OCI-LY7 (cell line): ENCODE measurements at places on chromosomes 3 and 15.
A peak's percentile ranks its signal among the peaks of the same experiment; 100 is the strongest.

DNA sequence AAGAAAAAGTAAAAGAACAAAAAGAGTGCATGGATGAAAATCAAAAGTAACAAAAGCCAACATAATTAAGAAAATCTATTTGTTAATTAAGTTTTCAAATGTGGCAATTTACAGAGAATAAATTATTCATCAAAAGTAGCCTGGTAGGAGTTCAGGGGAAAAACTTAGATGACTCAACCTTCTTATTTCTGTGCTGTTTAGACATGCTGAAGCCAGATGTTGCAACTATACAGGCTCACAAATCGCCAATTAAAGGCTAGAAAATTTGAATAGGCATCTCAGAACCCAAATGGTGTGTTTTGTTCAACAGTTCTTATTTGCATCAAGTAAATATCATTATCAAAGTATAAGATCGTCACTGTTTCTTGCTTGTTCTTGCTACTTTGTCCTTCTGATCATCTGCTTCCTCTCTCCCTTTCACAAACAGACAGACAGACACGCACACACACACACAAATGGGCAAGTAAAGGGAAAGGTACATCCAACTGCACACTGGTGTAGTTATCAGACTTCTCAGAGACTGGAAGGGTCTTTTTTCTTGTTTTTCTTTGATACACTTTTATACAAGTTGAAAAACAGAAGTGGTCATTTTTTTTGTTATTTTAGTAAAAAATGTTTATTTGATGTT is 572.2 kb downstream of the MECOM start:
- no peak for DNase-seq

DNA sequence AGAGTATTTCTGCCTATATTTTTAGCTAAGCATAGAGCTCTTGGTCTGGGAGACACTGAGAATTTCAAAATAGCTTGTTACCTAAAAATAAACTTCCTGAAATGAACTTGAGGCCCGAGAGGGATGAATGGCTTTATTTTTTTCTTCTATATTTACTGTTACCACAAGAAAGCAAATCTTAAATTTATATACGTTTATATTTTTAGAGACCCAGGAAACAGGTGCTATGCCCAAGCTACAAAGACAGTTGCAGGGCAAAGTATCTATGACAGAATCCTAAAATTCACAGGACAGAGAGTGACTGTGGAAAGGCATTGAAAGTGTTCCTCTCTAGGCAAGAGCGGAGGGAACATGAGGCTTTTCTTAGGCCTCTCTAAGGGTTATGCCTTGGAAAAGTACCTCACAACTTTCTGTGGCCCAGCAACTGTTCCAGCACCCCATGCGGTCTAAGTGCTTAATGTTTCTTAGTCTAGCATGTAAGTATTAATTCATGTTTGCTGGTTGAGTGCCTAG is 36.5 kb downstream of the TGFBR2 start:
- DNase-seq, result peak; percentile 79

DNA sequence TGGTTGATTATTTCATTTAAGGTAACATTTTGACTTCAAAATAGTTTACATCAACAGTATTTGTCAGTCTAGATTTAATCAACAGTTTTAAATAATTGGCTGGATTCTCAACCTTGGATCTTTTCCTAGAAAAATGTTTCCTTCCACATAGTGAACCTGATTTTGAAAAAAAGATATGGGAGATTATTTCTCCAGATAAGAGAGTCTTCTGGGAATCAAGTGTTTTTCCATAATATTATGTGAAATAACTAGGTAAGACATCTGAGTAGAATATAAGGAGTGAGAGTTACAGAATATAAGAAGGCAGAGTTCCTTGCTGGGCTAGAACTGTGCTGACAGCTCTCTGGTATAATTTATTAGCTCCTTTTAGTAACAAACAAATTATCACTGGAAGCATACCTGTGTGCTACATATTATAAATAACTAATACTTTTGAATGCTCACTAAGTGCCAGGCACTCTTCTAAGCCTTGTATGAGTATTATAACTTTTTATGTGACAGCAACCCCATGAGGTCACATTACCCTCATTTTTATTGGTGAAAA is 18.8 kb upstream of the TNFSF10 start:
- DNase-seq, result no peak

DNA sequence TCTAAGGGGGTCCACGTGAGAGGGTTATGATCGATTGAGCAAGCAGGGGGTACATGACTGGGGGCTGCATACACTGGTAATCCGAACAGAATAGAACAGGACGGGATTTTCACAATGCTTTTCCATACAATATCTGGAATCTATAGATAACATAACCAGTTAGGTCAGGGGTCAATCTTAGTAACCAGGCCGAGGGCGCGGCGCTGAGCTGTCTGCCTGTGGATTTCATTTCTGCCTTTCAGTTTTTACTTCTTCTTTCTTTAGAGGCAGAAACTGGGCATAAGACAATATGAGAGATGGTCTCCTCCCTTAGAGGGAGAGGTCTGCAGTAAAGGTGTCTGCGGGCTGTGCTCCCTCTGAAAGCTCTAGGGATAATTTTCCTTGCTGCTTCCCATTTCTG is 261.3 kb downstream of the XXYLT1 start:
- DNase-seq, result no peak

- DNase-seq, result no peak
Observed at GRCh38 chr3:18652781-18653180, 227.6 kb upstream of the SATB1 start.

DNA sequence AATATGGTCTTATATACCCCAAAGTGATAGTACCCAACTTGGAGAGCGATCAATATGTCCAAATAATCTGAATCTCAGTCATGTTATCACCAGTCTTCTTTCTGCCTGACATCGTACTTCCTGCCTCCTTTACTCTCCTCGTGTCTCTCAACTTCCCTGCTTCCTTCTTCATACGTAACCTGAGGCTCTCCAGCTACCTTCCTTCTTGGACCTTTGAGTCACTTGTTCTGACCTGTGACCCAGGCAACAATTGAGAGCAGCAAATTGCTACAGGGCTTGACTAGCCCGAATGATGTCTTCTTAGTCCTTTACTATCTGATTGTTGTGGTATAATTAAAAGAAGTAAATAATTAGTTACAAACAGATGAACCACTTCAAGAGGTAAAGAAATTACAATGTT is 145.9 kb upstream of the MBNL1 start:
- DNase-seq, result no peak

- DNase-seq, result no peak
Observed at GRCh38 chr3:47019201-47019600, 39.7 kb downstream of the NBEAL2 start.

- DNase-seq, result no peak
Observed at GRCh38 chr3:33146791-33147445, 33.1 kb downstream of the CRTAP start.

DNA sequence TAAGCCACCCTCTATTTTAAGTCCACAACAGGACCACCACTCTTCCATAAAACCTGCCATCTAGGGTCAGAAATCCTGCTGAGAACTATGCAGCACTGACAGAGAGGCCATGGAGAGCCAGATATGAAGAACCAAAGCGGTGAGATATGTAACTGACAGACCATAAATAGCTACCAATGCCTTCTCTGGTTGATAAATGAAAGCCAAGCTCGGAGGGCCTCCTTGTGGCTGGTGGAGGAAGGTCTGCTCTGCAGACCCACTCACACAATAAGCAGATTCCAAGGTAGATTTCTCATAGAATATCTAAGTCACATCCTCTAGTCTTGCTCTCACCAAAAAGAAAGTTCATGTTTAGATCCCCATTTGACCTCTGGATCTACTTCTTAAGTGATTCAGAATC is 38.9 kb downstream of the RYK start:
- DNase-seq, result peak; percentile 23

- no peak for DNase-seq
Observed at GRCh38 chr3:115448851-115449250, 174.5 kb upstream of the GAP43 start.
